ENCODE measurements at places on chromosomes 5 and 9.

GRCh38 chr9:95736370-95736769 lies 139.1 kb upstream of the ERCC6L2 start:
- DNase-seq = no peak

DNA sequence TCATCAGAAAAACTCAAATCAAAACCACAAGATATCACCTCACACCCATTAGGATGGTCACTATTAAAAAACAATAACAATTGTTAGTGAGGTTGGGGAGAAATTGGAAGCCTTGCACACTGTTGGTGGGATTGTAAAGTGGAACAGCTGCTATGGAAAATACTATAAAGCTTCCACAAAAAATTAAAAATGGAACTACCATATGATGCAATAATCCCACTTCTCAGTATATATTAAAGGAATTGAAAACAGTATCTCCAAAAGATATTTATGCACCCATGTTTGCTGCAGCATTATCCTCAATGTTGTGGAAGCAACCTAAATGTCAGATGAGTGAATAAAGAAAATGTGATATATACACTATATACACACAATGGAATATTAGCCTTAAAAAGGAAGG lies 14.5 kb upstream of the ADRA1B start:
- no peak for DNase-seq

DNA sequence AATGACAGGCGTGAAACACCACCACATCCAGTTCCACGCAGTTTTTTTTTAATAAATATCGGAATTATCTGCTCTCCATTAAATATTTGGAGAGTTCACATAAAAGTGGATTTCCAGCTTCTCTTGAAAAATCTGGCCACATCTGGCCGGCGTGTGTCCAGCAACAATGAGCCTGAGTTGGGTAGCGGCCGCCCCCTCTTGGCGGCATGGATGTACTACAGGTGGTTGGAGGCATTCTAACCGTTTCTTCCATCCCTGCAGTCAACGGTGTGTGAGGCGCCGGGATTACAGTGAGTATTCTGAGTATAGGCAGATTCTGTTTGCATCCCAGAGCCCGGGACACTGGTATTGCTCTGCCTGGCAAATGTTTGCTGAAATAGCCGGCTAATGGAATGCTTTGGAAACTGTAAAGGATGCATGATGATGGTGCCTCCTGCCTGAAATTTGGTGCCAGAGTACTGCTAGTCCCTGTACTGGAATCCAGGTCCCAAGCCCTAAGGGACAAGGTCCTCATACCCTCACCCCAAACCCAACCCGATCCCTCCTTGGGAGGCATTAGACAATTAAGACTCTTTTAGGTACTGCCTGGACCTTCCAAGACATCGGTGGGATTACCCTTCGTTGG lies 13.6 kb upstream of the GM2A start:
- no peak for DNase-seq

DNA sequence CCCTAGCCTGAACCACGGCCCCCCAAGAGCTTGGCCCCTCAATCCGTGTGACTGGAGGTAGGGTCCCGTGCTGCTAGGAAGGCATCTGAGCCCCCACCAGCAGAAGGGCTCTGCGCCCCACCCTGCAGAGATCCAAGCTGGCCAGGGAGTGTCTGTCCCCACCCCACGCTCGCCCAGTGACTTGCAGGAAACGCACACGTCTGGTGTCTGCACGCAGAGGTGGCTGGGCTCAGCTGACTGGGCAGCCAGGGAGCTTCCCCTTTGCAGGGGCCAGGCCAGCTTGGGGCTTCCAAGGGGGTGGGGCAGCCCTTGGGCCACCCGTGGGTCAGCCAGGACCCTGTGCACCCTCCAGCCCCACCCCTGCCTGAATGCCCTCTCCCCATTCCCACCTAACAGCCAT lies 24.3 kb downstream of the NOTCH1 start:
- no peak for DNase-seq

DNA sequence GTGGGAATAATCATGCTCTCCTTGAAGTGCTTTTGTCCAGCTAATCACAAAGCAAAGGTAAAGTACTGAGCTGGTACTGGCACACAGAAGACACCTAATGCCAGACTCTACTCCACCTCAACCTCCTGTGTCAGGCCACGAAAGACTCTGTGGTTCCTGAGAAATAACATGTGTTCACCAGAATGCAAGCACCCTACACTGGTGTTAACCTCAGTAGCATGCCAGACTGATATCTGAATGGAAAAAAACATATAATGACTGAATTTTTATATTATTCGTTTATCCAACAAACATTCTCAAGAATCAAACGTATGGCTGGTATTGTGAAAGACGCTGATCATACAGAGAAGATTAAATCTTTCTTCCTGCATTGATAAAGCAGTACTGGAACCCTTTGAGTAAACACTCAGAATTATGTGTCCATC lies 97.1 kb upstream of the IFNE start:
- DNase-seq = no peak

GRCh38 chr9:132426639-132427414 lies 16.8 kb downstream of the CFAP77 start:
- DNase-seq = no peak

DNA sequence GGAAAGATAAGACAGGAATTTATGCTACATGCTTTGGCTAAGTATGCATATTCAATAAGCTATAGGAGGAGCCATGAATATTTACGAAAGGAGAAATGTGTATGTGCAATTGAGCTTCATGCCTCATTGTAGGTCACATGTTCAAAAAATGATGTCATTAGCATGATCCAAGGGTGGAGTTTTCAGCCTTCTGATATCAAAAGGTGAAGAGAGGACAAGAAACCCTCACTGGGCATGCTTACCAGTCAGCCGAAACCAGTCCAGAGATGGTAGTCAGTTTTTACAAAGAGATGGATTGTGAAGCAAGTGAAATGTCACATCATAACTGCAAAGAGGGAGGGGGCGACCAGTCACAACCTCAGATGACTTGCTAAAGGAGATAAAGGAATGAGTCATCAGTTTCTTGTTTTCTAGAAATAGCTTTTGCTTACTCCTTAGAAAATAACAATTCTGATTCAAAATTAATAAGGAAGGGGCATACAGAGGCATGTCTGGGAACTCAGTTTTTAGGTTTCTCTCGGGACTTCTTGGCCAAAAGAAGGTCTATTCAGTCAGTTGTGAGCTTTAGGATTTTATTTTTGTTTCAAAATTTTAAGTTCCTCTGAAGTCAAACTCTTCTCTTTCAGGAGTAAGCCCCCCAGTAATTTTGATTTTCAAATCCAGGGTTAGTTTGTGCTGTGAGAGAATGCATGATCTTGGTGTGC lies 1067.8 kb upstream of the EDIL3 start:
- no peak for DNase-seq

- no peak for DNase-seq
These were observed 212.5 kb downstream of the GAS1 start for GRCh38 chr9:86734771-86735170.

- DNase-seq = no peak
These were observed 3.6 kb downstream of the CAMK4 start for GRCh38 chr5:111227801-111228200.

GRCh38 chr9:115289757-115290208 lies 171.8 kb upstream of the TNC start:
- DNase-seq = no peak

DNA sequence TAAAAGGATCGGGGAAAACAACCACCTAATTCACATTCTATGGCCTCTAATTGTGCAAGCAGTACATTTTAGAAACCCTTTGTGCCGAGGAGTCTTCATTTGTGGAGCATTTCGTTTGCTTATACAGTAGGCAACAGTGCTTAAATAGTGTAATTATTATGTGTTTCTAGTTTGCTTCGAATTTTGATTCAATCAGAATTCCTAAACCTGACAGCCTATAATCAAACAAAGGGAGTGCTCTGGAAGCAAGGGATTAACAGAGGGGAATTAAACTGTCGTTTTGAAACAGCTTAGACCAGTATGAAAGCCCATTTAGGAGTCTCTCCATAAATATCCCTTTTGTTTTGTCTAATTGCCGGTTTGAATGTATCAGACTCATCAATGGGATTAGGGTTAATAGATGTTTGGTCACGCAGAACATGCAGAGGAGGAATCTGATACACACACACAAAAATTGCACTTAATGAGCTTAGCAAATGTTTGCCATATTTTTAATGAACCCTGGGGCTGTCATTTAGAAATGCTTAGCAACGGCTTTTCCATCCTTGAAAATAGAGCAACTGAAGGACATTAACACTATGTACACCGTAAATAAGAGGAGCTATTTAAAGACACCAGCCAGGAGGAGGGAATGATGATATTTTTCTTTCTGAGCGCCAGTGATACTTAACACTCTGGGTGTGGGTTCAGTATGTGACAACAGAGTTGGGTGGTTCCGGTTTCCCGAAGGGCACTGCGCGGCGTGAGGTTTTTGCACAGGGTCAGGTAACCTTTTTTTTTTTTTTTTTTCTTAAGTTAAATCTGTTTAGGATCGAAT lies 404.7 kb downstream of the TLE4 start:
- no peak for DNase-seq
